ENCODE measurements at places on chromosomes 11 and 22.

- DNase-seq, result no peak
These were observed 162.7 kb downstream of the MAML2 start for GRCh38 chr11:96180341-96180740.

DNA sequence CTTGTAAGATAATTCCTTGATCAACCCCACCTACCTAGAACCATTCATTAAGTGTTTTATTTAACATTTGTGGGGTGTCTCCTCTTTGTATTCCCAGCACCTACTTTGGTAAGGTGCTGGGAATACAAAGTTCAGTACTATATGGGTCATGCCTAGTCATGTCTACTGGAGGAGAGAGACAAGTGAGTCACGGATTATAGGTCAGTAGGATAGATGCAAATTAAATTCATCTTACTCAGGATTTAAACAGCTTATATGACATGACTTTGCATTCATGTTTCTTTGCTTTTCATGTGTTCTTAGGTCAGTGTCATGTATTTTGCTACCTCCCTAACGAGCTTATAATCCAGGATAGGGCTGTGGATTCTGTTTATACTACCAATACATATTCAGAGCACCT, 3.4 kb upstream of the FADS1 start:
- DNase-seq, result no peak

GRCh38 chr11:94524341-94524740, 12.1 kb downstream of the C11orf97 start:
- DNase-seq, result no peak

GRCh38 chr11:7982582-7983119, 4.5 kb upstream of the EIF3F start:
- no peak for DNase-seq

DNA sequence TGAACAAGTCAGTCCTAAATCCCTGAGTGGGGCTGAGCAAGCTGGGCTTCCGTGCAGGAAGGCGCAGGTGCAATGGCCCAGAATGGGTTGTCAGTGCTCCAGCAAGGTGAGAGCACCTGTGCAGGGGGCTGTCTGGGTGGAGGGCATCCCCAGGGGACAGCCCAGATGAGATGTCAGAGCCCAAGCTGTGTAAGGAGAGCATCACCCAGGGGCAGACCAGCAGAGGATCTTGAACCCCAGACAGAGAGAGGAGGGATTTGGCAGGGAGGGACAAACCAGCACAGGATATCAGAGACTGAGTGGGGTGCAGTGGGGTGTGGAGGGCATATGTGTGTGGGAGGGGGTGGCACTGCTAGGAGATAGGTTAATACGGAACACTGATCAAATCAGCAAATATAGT, 114.9 kb upstream of the TMEM45B start:
- no peak for DNase-seq

Measured in stimulated activated CD8-positive, alpha-beta memory T cell treated with anti-CD3 and anti-CD28 coated beads, Interleukin-4, amount 100 ng/mL, for 1 hour (primary cell).